Activated CD8-positive, alpha-beta memory T cell treated with anti-CD3 and anti-CD28 coated beads for 1 hour (primary cell): ENCODE measurements at places on chromosomes 7 and 10.

DNA sequence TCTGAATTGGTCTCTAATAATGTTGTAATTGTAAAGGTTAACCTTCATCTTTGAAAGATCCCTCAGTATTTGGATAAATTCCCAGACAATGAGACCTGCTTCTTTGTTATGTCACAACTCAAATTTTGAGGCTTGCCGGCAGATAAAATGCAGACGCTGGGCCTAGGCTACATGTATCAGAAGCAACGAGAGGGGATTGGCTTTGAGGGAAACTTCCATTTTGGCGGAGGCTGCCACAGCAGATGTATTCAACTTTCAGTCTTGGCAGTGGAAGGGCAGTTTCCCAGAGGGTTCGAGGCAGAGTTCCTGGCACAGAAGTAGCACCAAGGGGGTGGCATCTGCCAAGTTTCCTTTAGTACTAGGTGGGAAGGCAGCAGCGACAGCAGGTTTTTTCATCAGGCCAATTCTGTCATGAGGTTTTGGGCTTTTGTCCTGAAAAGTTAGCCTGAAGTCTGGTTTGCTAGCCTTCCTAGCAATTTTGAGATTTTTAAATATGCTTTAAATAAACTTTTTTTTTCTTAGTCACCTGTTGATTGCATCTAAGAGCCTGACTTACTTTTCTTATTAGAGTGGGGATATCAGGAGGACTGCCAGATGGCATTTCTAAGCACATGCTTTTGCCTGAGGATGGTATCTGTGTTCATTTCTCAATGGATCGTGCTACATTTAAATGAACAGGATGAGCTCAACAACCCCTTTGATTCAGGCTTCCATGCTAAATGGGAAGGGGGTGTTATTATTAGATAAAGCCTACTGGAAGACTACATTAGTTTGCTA is 89.5 kb upstream of the FAM3C start:
- DNase-seq, result no peak

DNA sequence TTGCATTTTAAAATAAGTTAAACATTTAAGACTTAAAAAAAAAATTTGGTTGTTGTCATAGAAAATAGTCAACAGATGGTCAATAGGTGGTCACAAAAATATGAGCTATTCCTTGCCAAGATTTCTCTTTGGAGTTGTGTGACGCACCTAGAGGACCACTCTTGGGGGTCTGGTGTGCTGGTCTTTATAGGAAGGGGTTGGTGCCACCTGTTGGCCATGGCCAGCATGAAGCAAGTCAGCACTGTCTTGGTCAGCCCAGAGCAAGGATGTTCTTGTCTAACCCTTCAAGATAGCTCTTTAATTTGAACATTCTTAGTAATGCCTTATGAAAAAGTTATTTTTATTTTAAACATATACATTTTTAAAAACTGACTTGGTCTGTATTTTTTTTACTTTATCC is 267.9 kb upstream of the CNTNAP2 start:
- DNase-seq, result no peak

DNA sequence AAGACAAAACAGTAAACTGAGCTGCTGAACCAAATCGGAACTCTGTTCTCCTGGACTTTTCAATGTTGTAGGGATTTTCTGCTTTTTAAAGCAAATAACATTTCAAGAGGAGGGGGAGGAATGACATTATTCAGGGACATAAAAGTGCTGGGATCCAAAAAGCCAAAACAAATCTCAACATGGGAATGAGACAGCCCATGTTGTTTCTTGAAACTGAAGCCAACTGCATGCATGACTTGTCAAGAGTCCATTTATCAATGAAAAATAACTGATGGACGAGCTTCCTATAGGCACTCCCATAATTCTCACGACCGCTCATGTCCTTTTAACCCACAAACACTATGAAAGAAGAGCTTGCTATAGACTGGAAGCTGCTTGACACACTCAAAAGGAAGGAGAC is 27.8 kb downstream of the FAM53B start:
- DNase-seq, result no peak

- DNase-seq, result no peak
These were observed 581.6 kb downstream of the ETV1 start for GRCh38 chr7:13407911-13408310.

GRCh38 chr10:33306126-33306525 is 28.3 kb downstream of the NRP1 start:
- no peak for DNase-seq

GRCh38 chr7:114104035-114104434 is 185.2 kb upstream of the PPP1R3A start:
- no peak for DNase-seq

DNA sequence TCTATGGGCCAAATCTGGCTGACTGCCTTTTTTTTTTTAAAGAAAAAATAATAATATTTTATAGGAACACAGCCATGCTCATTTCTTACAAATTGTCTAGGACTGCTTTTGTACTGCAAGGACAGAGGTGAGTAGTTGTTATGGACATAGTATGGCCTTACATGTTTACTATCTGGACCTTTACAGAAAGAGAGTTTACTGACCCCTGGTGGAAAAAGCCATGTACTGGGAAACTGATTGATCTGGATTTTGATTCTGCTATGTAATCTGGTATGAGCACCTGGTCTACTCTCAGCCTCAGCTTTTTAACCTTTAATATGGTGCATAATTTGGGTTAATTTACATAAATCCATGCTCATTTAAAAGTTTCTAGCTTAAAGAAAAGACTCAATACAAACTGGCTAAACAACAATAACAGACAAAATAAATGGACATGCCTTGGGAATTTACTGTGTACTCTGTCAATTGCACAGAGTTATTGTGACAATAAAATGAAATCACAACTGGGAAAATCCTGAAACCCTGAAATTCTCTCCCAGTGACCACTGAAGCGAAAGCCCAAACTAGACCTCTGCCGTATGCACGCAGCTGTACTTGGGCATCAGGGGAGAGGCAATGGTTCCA is 260.7 kb downstream of the BMPER start:
- no peak for DNase-seq

DNA sequence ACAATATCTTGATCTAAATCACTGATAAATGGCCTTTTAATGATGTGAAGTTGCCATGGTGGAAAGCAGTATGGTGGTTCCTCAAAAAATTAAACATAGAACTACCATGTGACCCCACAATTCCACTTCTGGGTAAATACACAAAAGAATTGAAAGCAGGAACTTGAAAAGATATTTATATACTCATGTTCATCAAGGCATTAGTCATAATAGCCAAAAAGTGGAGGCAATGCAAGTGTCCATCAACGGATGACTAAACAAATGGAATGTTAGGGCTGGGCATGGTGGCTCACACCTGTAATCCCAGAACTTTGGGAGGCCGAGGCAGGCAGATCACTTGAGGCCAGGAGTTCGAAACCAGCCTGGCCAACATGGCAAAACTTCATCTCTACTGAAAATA is 2.0 kb upstream of the DNAJC12 start:
- DNase-seq, result no peak

- no peak for DNase-seq
These were observed 22.1 kb downstream of the ANTXRL start for GRCh38 chr10:46308666-46309450.

GRCh38 chr10:125340903-125341302 is 180.5 kb upstream of the CTBP2 start:
- DNase-seq, result no peak

DNA sequence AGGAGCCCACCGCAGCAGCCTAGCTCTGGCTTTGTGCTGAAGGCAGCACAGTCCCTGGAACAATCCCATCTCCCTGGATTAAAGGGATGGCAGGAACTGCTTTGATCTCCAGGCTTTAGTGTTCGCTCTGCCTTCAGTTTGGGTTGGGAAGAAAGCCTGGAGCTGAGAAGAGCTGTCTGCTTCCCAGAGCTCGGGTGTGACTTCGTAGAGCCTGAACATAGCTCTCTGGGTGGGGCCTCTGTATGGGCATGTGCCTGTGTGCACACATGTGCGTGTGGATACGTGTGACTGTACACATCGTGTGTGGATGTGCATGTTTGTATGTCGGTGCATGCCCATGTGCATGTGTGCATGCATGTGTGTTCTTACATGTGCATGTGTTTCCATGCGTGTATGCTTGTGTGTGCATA is 8.7 kb downstream of the ADCY1 start:
- no peak for DNase-seq

DNA sequence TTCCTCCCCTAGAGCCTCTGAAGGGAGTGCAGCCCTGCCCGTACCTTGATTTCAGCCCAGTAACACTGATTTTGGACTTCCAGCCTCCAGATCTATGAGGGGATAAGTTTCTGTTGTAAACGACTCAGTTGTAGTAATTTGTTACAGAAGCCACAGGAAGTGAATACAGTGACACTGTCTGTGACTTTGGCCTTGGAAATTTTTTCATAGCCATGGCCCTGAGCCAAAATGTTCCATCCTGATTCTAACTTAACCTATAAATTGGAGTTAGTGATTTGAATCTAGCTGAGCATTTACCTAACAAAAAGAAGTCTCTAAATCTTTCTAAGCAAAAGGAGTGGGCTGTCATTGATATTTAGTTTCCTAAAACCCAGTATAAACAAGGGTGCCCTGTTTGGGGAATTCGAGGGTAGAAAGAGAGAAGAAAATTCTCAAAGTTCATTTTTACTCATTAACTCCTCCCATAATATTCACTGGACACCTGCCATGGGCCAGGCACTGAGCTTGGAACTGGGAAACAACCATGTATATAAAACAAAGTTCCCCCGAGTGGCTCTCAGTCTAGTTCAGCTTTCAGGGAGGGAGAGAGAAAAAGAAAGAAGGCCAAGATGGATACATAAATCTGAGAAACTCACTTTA is 162.3 kb downstream of the SKIDA1 start:
- DNase-seq, result no peak

DNA sequence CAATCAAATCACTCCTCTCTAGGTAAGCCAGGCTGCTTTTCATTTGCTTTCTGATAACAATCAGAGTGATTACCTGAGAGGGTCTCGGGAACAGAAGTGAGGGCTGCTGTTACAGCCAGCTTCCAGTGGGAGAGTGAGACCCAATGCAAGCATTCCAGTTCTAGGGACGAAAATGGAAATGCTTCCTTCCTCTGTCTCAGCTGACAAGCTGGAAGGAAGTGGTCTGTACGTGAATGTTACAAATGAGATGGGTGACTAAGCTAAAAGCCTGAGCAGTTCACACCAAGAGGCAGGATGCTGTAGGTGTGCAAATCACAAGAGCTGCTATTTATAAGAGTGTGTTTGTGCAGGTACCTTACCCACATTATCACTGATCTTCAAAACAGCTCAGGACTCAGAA is 772.4 kb downstream of the GRID1 start:
- DNase-seq, result no peak

DNA sequence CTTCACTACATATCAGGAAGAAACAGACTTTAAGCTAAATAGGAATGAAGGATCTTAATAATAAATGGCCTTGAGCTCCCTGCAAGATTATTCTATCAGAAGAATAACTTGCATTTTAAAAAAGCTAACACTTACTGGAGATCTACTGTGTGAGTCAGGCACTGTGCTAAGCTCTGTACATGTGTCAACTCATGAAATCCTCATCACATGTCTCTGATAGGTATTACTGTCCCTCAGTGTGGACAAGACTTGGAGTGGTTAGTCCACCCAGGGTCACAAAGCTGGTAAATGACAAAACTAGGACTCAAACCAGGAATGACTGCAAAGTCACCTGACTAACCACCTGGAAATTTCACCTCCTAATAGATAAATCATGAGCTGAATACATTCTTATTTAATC is 57.1 kb upstream of the KCTD7 start:
- no peak for DNase-seq

DNA sequence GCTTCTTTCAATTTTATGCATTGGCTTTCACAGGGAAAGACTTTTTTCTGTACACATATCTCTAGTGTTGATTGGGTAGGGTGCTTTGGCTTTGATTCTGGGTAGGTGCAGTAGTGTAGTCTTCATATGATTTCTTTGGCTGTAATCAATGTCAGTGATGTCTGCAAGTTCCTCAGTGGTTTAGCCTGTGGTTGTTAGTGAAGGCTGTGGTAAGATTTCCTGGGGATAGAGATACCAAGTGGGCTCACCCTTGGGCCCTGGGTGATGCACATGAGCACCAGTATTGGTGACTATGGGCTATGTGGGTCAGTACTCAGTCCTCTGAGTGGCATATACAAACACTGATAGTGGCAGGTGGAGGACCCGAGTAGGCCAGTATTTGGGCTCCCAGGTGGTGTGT is 13.0 kb downstream of the GIMAP8 start:
- no peak for DNase-seq

- no peak for DNase-seq
These were observed 365.4 kb downstream of the THSD7A start for GRCh38 chr7:11466517-11467105.

DNA sequence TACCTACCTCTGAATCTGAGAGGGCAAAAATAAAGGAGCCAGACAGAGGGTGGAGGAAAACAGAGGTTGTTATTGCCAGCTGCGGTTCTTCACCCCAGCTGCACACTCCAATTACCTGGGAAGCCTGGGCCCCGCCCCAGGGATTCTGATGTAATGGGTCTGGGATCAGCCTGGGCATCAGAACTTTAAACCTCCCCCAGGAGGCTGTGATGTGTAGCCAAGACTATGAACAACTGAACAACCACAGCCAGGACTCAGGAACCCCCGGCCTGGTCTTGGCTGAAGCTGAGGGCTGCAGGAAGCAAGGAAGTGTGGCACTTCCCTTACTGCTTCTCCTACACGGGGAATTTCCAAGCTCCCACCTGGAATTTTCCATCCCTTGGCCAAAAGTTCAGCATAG is 89.3 kb downstream of the HIP1 start:
- DNase-seq, result no peak

GRCh38 chr7:92754919-92755581 is 81.3 kb downstream of the CDK6 start:
- no peak for DNase-seq

- no peak for DNase-seq
These were observed 1.0 kb upstream of the DENND2A start for GRCh38 chr7:140641524-140642195.

- DNase-seq, result no peak
These were observed 4.4 kb upstream of the MAD1L1 start for GRCh38 chr7:2237109-2237602.

DNA sequence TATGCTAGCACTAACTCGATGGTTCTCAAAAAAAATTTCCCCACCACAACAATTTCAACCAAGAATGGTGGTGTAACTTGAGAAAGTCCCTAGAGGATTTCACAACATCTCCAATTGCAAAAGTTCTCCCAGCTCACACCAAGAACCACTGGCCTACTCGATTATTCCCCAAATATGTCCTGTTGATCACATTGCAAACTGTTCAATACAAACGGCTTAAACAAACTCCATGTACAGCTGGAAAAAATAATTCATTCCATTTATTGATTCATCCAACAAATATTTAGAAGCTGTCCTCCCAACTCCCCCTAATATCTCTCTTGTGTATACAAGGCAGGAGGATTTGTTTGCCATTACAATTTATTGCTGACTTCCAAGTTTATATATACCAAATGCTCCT is 19.1 kb downstream of the TMEM176B start:
- no peak for DNase-seq
